Posterior cingulate gyrus (tissue), 11 donors: ENCODE measurements at places on chromosomes 3 and 15.

GRCh38 chr15:89205991-89206585 lies 15.3 kb downstream of the RLBP1 start:
- no peak for DNase-seq

DNA sequence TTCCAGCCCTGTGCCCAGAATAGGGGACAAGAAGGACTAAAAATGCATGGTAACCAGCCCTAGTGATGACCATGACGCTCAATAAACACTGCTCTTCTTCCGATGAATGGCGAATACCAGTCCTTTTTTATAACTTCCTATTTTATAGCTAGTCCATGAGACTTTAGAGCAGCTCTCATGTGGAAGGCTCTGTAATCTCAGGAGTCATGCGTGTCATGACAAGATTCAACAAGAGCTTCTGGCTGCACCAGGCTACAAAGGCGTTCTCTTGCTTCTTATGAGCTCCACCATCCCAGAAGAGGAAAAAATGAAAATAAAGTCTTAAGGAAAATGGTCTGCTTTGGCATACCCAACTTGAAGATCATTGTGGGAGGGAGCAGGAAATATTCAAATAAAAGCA lies 141.0 kb downstream of the TMCO5A start:
- DNase-seq, result no peak

GRCh38 chr3:4900298-4900697 lies 78.9 kb upstream of the BHLHE40 start:
- DNase-seq, result no peak

GRCh38 chr3:128282380-128283196 lies 129.3 kb downstream of the EEFSEC start:
- DNase-seq, result no peak

- peak; percentile 62 for DNase-seq
Measured at GRCh38 chr3:127670761-127671522, 1.8 kb upstream of the ABTB1 start.

- no peak for DNase-seq
Measured at GRCh38 chr3:61828880-61829721, 267.7 kb downstream of the PTPRG start.

- no peak for DNase-seq
Measured at GRCh38 chr3:8632402-8633237, 12.0 kb downstream of the SSUH2 start.

DNA sequence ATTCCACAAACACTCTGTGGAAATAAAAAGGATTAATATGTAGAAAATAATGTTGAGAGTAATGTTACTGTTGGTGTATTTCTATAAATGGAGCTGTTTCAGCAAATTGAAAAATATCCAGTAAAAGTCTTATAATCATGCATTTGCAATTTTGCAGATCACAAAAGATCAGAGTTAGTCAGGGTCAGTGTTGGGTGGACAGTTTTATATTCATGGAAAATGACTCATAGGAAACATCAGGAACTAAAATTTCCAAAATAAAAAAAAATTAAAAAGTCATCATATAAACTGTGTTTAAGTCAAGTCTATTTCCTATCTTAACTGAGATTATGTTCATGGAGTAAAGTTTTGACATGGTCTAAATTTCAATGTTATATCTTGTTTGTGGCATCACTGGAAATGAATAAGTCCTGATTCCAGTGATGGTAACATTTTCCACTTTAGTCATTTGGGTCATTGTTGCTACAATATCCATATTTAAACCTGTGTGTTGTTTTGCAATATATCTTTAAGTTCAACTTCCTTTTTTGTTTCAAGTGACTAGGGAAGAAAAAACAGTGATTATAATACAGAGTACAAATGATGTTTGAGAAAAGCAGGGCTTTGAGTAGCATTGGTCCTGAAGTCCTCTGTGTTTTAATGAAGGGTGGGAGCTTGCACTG lies 37.8 kb downstream of the MITF start:
- no peak for DNase-seq

GRCh38 chr15:50390554-50391264 lies 33.5 kb upstream of the USP8 start:
- no peak for DNase-seq

DNA sequence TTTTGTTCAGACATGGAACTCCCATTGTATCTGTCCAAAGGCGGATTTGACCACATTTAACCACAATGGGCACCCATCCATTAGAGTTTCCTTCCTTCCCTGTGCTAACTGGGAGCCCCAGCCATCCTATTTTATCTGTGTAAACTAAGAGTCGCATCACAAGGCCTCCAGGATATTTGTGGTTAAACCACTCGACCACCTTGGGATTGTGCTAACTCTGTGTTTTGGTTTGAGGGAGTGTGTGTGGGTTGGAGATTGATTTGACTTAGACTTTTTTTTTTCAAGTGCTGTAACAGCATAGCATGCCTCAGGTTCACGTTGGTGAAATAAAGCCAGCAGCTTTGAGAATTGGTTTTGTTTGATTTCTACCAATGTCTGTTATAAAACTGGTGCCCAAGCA lies 100.4 kb upstream of the TP63 start:
- no peak for DNase-seq

GRCh38 chr3:16866571-16866970 lies 18.2 kb upstream of the PLCL2 start:
- no peak for DNase-seq

- DNase-seq, result no peak
Measured at GRCh38 chr15:66572146-66572545, 6.3 kb upstream of the LCTL start.

DNA sequence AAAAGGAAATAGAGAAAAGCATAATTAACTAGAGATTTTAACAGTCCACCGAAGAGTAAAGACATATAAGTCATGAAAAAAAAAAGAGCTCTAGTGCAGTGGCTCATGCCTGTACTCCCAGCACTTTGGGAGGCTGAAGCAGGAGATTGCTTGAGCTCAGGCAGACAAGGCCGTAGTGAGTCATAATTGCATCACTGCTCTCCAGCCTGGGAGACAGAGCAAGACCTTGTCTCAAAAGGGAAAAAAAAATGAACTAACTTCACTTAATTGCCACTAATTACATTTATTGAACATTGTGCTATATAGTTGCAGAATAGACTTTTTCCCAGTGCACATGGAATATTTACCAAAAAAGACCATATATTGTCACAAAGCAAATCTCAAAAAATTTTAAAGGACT lies 221.8 kb downstream of the CBLB start:
- DNase-seq, result no peak

DNA sequence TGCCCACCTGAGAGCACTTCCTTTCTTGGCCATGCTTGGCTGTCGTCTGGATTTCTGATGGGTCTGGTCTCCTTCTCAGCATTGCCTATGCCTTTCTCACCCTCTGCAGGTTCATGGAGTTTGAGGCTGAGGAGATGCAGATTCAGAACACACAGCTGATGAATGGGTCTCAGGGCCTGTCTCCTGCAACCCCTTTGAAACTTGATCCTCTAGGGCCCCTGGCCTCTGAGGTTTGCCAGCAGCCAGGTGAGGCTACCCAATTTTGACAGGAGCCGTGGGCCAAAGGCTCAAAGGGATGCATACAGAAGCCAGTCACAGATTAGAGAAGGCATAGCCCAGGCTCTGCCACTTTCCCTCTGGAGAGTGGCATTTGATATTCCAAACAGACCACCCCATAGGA lies 10.5 kb downstream of the NUTM1 start:
- DNase-seq, result no peak
